NCI-H146 (cell line): ENCODE measurements at places on chromosomes 7 and 10.

DNA sequence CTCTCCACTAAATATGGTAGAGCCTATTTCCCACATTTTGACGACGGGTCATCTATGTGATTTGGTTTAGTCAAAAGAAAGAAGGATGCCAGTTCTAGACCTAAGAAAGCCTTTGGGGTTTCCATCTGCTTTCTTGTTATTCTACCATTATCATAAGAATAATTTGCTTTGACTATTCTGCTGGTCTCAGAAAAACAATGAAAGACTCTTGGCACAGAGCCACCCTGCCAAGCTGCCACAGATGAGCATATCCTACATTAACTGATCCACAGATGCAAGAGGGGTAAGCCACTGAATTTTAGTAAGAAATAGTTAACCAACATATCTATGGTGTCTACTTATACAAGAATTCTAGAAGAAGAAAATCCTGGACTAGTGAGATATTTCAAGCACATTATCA is 158.6 kb upstream of the MAGI2 start:
- DNase-seq, result no peak

DNA sequence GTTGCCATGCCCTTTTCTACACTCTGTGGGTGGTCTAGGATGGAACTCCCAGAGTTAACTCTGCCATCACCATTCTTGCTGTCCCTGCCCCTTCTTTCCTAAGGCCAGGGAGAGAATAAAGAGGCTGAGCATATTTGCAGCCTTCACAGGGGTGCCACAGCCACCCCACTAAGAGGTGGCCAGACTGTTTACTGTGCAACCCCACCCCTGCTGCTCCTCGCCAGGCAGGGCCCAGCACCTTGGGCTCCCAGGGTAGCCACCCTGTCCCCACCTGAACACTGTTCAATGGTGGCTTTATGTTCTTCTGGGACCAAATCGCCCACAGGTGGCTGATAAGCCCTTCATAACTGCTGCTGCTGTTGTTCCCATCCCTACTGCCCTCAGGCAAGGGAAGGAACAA is 198.9 kb downstream of the SNX13 start:
- peak; percentile 90 for DNase-seq

DNA sequence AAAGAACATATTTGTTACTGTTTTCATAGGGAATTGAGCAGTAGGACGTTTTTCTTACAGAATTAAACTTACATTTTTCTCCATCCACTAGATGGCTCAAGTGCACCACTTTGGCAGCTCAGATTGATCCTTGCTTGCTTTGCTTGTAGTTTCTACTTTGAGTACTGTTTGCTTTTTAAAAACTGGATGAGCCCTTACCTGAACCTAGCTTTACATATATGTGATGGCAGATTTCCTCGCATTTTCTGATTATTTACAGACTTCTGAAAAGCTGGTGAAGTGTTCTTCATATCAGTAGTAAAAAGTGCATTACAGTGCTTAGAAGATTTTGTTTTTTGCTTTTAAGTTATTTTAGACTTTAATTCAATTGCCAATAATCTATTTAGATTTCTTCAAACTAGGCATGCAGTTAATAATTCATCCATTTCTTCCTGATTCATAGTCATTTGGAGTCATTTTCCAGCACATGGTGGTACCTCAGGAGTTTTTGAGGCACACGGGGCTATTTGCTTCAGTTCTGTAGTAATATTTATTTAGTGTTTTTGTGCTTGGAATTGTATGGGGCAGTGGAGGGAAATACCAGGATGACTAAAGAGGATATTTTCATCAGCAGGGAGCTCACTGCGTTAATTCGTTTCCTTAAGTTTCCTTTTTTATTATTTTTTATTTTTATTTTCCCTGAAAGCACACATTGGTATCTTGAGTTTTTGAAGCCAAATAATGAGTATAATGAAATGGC is 57.3 kb downstream of the MAPK8 start:
- peak; percentile 69 for DNase-seq

DNA sequence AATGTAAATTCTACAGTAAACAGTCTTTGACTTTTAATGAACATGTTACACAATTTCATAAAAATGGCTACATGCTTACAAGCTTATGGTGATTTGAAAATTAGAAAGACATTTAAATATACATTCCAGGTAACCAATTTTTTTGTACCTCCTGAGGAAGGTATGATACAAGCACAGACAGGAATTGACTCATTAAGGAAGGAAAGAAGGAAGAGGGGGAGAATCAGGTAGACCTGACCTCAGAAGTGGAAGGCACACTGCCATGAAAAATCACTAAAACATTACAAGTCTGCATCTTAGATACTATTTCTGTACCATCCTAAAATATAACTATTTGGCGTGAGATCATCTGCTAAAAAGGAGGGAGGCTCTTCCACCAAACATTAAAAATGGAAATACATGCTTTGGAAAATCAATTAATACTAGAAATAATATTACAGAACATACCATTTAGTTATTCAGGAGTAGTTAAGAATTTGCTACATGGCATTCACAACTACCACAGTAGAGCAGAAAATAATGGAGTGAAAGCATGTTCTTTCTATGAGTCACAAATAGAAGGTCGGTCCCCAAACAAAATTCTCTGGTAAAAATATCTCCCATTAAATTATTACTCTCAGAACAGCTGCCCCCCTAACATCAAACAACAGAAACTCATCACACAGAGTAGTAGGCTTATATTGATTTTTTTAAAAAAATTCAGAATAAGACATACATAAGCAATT is 15.2 kb downstream of the RAB11FIP2 start:
- DNase-seq, result no peak

GRCh38 chr10:51527522-51528219 is 171.7 kb downstream of the CSTF2T start:
- DNase-seq, result no peak

GRCh38 chr10:52383088-52383487 is 69.0 kb downstream of the DKK1 start:
- DNase-seq, result no peak

- DNase-seq, result no peak
These were observed 3.0 kb downstream of the CHPF2 start for GRCh38 chr7:151235091-151235787.

- no peak for DNase-seq
These were observed 4.5 kb downstream of the STAM start for GRCh38 chr10:17648243-17649035.

DNA sequence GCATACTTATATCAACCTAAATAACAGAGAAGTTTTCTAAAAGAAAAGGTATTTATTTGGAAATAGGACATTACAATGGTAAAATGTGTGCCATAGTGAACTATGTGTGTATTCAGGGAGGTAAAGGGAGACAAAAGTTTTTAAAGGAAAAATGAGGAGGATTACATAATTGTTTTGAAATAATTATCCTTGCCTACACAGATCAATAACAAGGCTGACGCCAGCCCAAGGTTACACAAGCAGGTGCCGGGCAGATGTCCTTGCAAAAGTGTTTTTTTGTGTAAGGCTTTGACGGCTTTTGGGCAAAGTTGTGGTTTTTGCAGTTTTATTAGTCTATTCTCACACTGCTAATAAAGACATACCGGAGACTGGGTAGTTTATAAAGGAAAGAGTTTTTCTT is 22.7 kb upstream of the SLC35B4 start:
- peak; percentile 29 for DNase-seq

GRCh38 chr7:30390736-30391636 is 87.6 kb downstream of the NOD1 start:
- DNase-seq, result no peak

- peak; percentile 39 for DNase-seq
These were observed 81.3 kb downstream of the CDK6 start for GRCh38 chr7:92754919-92755581.

GRCh38 chr7:150968056-150968733 is 9.9 kb downstream of the KCNH2 start:
- no peak for DNase-seq

- DNase-seq, result no peak
These were observed 61.0 kb downstream of the GALNT11 start for GRCh38 chr7:152086513-152086912.

DNA sequence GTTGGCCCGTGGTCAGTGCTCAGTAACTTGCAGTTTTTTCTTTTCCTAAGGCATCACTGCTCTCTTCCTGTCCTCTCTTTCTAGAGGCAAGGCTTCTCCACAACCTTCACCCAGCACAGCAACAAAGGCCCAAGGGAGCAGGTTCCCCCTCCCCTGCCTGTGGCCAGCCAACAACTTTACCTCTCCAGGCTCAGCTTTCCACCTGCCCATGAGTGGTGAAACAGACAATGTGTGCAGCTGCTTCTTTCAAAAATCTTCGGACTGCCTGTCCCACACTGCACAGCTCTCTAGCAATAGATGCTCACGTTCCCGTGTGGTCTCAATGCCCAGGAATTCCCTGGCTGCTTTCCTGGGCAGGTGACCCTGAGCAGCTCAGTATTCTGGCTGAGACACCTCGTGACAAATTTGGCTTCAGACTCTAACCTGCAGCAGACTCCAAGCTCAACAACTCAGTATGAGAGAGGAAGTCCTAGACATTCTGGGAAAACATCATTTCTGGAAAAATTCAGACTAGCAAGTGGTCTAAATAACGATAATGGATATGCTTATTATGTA is 28.9 kb upstream of the TMEM72 start:
- no peak for DNase-seq

- no peak for DNase-seq
These were observed 153.7 kb downstream of the C7orf25 start for GRCh38 chr7:42758124-42758523.

DNA sequence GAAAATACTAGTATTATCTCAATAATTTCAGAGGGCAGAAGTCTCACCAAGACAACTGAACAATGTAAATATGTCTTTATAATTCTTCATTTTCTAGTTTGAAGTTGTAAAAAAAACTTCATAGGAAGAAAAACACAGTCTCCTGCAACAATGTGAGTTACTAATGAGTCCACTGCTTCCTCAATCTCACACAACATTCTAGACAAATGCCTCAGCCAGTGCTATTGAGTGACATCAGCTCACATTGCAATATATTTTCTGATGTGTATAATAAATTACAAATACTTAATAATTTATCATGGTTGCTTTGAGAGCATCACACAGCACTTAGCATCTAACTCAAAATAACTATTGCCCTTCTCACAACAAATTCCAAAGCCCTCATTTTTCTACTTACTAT is 321.2 kb downstream of the GRM8 start:
- no peak for DNase-seq

- no peak for DNase-seq
These were observed 234.0 kb upstream of the TCF7L2 start for GRCh38 chr10:112716076-112716475.

DNA sequence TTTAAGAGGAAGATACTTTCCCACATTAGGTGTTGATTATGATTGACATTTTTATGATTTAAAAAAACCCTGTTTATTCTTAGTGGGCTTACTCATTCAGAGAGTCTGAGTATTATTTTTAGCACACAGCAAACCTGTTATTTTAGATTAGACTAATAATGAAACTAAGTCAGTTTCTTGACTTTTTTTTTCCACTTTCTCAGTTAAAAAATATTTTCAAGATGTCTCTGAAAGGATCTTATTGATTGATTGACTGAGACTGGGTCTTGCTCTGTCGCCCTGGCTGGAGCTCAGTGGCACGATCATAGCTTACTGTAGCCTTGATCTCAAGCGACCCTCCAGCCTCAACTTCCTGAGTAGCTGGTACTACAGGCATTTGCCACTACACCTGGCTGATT is 20.4 kb upstream of the INPP5F start:
- DNase-seq, result no peak

GRCh38 chr7:883055-884021 is 7.0 kb downstream of the GET4 start:
- no peak for DNase-seq

DNA sequence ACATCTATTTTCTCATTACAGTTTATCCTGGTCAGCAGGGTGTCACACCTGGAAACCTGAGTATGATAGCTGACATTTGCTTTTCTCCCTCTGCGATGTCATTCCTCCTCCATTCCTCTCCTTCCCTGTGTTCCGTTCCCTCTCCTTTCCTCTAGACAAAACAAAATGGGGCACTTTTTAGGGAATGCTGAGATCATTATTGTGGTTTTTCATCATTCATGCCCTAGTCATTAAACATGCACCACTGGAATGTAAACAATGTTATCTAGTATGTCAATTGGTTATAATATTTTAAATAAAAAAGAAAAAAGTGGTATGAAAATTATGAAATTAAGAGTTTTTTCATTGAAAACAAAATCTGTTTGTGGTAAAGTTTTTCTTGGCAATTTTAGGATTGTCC is 132.6 kb downstream of the MAPK8 start:
- peak; percentile 40 for DNase-seq

DNA sequence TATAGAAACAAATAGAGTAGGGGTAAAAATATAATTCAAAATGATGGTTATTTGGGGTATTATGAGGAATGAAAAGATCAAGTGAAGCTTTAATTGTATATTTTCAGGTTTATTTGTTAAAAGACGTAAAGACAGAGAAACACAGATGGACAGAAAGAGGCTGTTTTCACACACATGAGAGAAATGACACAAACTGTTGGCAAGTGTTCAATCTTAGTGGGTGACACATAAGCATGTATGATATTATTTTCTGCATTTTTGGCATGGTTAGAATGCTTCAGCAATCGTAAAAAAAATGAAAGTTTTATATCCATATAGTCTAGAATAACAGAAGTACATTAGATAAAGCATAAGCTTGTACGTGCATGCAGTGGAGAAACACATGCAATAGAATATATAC is 464.4 kb upstream of the AKR1E2 start:
- DNase-seq, result no peak

- no peak for DNase-seq
These were observed 625.1 kb downstream of the MAGI2 start for GRCh38 chr7:78828317-78828716.

- no peak for DNase-seq
These were observed 5.2 kb upstream of the SAMD8 start for GRCh38 chr10:75106242-75106641.

DNA sequence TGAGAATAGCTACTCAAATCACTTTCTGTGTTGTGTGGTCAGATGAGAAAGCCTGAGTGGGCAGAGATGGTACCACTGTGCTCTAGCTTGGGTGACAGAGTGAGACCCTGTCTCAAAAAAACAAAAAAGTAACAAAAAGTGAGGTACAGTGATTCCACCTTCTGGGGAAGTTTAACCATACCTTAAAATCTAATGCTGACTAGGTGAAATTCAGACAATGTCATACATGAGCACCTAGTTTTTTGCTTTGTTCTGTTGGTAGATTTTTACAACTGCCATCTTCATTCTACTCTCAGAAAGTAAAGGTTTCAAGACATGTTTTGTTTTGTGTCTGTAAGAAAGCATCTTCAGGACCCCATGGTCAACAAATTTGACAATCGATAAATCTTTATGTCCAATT is 144.2 kb downstream of the ARHGAP21 start:
- DNase-seq, result no peak

- DNase-seq, result peak; percentile 4
These were observed 38.1 kb upstream of the HBP1 start for GRCh38 chr7:107130487-107131220.

- peak; percentile 31 for DNase-seq
These were observed 51.9 kb upstream of the CAPZA2 start for GRCh38 chr7:116810267-116811116.

GRCh38 chr10:127889605-127890195 is 3.0 kb downstream of the CLRN3 start:
- no peak for DNase-seq

DNA sequence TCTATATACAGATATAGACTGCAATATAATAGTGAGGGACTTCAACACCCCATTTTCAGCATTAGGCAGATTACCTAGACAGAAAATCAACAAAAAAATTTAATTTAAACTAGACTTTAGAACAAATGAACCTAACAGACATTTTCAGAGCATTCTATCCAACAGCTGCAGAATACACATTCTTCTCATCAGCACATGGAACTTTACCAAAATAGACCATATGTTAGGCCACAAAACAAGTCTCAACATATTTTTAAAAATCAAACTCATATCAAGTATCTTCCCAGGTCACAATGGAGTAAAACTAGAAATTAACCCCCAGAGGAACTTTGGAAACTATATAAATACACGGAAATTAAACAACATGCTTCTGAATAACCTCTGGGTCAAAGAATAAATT is 169.6 kb downstream of the MTERF1 start:
- DNase-seq, result no peak
